Stimulated activated CD8-positive, alpha-beta memory T cell treated with anti-CD3 and anti-CD28 coated beads, Interleukin-12 subunit alpha, Interleukin-12 subunit beta, amount 100 ng/mL, for 1 hour (primary cell): ENCODE measurements at places on chromosomes 3 and 15.

DNA sequence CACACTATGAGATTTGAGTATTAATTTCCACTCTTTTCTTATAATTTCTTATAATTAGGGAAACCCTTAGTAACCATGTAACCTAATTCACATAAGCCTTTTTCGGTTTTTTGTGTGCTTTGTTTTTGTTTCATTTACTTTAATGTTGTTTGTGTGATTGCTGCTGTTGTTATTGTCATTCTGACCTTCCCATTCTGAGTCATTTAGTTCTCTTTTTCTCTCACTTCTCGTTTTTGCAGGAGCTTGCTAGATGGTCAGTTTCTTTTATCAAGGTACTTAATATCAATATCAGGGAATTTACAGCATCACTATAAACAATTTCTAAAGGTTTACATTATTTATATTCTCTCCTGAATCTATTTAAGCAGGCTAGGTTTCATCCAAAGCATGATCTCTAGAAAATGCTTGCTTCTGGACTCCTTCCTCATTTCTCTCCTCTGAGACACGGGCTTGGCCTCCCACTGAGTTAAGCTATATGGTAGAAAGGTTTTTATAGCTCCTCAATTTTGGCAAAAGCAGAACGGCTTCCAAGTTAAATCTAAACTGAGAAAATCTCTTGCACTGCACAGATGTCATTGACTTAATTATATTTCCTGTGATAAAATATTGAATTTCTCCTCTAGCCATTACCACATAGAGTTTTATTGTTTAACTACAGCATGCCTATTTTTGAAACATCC lies 534.2 kb downstream of the NSUN3 start:
- no peak for DNase-seq

GRCh38 chr3:111610189-111610588 lies 15.0 kb upstream of the ZBED2 start:
- peak; percentile 35 for DNase-seq

GRCh38 chr3:117910820-117911521 lies 1123.7 kb downstream of the IGSF11 start:
- DNase-seq: no peak

GRCh38 chr3:79351699-79352098 lies 416.1 kb downstream of the ROBO1 start:
- no peak for DNase-seq

GRCh38 chr15:69072906-69073305 lies 58.4 kb downstream of the NOX5 start:
- DNase-seq: no peak

DNA sequence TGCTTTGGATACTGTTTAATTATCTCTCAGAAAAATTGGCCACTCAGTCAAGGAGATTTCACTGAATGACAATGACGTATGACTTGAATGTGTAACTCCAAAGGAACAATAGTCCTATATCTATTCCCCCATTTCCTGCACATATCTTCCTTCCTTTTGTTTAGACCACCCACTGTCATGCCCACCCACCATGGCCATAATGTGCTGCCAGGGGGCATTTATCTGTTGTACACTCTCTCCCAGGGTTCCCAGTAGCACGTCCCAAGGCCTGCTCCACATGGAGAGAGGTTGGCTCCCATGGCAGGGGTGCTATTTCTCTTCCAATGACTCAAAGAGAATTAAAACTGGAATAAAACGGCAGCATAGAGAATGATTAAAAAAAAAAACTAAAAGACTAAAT lies 36.8 kb upstream of the CTNNB1 start:
- no peak for DNase-seq

GRCh38 chr15:45481135-45481534 lies 41.4 kb downstream of the SLC30A4 start:
- no peak for DNase-seq
